ENCODE measurements at places on chromosomes 5 and 9.

- DNase-seq, result no peak
Observed at GRCh38 chr5:154196281-154196680, 5.7 kb downstream of the GALNT10 start.

DNA sequence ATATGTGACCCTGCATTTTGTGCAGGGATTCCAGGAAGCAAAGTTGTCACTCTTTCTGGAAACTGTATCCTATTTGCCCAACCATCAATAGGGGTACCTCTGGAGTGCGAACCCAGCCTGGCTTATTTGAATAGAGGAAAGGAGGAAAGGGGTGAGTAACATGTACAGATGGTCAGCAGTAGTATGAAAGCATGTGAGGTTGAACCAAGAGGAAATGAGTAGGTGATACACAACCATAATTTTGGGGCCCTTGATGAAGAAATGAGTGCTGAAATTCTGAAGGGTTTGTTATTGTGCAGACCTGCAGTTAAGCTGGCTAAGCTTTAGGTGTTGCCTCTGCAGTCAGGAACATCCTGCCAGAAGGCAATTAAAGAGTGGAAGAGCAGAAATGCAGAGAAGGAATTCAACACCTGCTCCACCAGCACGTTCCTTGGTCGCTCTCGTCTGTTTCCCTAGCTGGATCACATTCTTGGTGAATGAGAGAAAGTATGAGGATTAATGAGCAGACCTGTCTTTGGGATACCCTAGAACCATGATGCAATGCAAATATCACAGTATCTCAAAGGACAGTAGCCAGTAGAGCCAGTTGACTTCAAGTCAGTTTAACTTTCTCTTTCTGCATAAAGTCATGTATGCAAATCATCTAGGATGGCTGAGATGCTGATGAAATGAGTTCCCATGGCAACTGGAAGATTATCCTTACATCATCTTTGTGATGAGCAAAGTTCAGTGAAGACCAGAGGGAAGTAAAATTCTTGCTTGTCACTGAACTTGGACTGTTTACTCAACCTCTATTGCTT is 13.2 kb upstream of the IL12B start:
- DNase-seq, result no peak

- DNase-seq, result no peak
Observed at GRCh38 chr5:178297751-178298150, 65.1 kb upstream of the PHYKPL start.

DNA sequence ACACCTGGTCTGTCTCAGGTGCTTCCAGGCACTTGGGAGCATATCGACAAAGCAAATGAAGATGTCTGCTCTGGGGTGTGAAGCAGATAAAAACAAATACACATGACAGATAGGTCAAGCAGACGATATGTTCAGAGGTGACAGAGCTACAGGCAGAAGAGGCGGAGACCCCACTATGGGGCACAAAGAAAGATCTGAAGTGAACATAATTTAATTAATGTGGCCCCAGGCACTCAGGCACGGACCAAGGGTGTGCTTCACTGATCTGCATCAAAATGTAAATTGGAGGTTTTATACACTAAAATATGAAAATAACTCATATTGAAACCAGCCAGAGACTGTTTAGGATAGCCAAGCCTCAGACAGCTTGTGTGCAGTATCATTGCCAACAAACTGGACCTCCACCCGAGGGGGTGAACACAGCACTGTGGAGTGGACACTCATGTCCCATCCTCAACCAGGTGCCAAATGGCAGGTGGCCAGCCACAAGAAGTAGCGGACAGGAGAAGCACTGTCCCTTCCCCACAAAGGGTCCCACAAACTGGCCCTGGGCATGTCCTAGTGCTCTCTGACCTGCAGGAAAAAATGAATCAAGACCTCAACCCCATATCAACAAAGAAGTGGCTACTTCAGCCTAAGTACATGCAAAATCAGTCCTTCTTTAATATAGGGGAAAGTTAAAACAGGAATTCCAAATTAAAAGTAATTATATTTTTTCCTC is 29.2 kb downstream of the ROR2 start:
- DNase-seq, result no peak

DNA sequence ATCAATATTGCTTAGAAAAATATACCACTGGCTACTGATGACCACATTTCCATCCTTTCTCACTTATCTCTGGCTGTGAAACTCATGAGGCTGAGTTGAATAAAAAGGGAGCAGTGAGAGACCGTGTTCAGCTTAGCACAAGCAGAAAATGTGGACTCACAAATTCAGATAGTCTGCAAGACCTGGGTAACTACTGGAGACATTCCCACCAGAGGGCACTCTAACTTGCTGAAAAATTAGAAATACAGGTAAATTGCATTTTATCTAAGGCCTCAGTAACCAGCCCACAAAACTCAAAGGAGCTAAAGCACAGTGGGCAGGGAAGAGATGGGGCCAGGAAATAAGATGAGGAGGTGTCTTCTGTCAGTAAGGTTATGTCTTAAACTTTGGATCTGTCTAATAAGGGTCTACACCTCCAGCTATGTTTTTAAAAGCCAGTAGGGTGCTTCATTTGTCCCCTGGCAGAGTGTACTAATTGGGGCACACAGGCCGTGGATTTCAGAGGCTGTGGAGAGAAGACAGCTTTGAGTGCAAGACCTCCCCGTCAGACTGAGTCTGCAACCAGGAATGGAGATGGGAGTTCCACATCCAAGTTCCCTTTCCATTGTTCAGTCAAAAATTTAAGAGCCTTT is 8.7 kb upstream of the NDUFB6 start:
- DNase-seq, result peak; percentile 86

- DNase-seq, result peak; percentile 47
Observed at GRCh38 chr9:96140296-96141127, 161.5 kb downstream of the HSD17B3 start.

- DNase-seq, result peak; percentile 41
Observed at GRCh38 chr5:114857941-114858551, 311.7 kb downstream of the TRIM36 start.

DNA sequence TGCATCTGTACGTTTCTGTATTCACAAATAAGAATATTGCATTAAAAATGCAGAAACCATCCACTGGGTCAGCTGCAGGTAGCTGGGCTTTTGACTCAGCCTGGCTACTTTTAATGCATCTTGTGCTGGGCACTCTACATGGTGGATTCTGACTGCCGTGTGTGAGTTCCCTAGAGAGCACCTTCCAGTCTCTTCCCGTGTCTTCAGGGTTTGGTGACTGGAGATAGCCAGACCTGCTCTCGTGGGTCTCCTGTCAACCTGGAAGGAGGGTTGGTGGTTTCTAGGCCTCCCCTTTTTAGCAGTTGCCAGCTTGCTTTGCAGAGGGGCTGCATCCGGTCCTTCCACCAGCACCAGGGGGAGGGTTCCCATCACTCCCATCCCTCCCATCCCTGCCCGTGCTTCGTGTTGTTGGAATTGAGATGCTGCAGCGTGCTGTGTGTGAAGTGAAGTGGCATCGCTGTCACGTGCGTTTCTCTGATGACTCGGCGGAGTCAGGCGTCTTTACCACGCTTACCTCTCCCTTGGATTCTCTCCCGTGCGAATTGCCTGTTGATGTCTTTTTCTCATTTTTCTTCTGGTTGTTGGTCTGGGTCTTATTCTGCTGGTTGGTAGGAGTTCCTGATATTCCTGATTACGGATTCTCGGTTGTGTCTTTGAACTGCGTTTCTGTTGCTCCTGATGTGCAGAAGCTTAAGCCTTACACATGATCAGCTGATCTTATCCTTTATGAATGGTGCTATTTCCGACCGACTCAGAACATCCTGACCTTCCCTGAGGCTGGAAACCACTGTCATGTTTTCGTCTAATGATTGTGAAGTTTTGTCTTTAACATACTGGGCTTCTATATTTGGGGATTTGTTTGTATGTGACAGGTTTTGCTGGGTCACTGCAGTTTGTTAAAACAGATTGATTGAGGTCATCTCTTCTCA is 16.9 kb downstream of the FBXW5 start:
- no peak for DNase-seq

DNA sequence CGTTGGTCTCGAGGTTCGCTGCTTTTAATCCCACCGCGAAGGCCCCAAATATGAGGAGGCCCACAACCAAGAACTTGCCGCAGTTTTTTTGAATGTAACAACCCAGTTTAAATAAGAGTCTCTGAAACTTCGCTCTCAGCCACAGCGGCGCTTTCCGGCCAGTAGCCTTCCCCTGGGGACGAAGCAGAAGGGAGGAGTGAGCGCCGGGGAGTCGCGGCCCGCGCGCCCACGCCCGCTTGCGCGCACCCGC is 10.4 kb downstream of the PTCH1 start:
- DNase-seq, result no peak

DNA sequence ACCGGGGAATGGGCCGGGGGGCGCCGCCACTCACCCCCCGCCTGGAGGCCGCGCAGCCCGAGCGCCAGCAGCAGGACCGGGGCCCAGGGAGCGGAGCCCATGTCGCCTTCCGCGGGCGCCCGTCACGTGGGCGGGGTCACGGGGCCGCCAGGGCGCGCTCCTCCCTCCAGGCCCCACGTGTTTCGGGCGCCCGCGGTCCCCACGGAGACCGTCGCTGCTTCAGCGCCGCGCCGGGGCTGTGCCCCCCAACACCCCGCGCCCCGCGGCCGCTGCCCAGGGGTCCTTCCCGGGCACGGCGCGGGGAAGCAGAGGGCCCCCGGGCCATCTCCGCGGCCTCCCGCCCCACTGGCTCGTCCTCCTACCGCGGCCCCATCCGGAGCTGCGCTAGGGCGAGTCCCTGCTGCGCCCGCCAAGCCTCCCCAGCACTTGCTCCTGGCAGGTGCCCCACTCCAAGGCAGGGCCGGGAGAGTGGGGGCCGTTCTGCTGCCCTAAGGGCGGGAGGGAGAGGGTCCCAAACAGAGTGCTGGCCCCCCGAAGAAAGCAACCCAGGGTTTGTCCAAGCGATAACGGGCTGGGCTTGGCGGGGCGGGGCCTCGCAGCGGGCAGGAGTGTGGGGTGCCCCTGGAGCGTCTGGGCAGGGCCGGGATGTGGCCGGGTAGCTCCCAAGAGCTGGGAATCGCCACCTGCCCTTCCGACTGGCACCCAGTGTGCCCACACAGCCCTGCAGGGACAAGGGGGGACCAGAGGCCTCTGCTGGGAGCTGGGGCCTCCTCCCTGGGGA is at the start of gene DPP7:
DPP7 (minus strand) TSS at position 121 of the 781 bp plus-strand sequence; CDS start at position 101, 20 bp downstream.
- peak; percentile 45 for DNase-seq

GRCh38 chr5:113214606-113215323 is 220.0 kb downstream of the TSSK1B start:
- DNase-seq, result no peak

DNA sequence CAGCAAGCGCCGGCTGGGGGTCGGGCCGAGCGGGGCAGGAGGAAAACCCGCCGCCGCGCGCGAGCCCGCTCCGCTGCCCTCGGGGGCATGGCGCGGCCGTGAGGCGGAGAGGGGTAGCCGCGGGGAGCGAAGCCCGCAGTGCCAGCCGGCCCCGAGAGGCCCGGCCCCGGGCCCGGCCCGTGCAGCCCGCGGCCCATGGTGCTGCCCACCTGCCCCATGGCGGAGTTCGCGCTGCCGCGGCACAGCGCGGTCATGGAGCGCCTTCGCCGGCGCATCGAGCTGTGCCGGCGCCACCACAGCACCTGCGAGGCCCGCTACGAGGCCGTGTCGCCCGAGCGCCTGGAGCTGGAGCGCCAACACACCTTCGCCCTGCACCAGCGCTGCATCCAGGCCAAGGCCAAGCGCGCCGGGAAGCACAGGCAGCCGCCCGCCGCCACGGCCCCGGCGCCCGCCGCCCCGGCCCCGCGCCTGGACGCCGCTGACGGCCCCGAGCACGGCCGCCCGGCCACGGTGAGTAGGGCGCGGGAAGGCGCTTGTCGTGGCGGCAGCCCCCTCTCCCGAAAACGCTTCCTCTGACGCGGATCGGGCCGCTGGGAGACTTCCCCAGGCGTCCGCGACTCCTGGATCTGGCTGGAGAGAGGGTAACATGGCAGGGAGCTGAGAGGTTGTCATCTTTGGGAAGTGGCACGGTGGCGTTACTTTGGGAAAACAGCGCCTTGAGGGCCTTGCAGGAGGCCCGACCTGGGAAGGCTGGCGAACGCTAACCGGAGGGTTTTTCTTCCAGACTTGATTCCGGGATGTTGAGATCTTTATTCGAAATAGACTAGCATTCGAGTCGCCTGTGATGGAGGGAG is 523 bp downstream of the MAML1 start:
- DNase-seq, result peak; percentile 58

DNA sequence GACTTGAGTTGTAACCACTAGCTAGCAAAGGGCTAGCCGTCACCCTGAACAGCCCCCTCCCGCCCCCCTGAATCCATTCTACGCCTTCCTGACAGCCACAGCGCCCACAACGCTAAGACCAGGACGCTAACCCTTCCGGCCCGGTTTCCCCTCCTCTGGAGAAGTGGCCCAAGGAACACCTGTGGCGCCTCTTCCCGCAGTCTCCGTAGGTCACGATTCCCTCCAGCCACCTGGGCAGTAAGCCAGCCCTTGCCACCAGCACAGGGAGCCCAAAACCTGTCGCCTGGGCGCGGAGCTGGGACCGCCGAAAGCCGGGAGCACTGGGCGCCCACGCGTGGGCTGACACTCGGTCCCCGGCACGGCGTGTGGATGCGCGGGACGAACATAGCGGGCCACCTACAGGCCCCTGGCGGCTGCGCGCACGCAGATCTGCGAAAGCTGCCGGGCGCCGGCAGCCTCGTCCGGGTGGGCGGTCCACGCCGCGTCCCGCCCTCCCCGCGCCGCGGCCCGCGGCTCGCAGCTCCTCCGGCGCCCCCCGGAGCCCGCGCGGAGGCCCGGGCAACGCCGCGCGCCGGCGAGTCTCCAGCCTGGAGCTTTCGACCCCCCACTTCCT is 596 bp downstream of the IRF1 start:
- peak; percentile 68 for DNase-seq

GRCh38 chr9:137531099-137531765 is 19.0 kb downstream of the PNPLA7 start:
- no peak for DNase-seq

- no peak for DNase-seq
Observed at GRCh38 chr9:131833906-131834305, 94.0 kb upstream of the RAPGEF1 start.

All from GM23338 (cell line).